CD8-positive, alpha-beta T cell (primary cell): ENCODE measurements at places on chromosomes 12 and 14. TPM values are rescaled to one million over a fixed set of nuclear protein-coding genes. Genes with fewer than 3 reads are reported as not detected.
A peak's percentile ranks its signal among the peaks of the same experiment; 100 is the strongest.

GRCh38 chr12:33439587-33440011 is at the start of gene SYT10:
Gene SYT10, minus strand, starts transcription at chr12:33439819. Its CDS starts 297 bp downstream, at chr12:33439522.
- DNase-seq: no peak

DNA sequence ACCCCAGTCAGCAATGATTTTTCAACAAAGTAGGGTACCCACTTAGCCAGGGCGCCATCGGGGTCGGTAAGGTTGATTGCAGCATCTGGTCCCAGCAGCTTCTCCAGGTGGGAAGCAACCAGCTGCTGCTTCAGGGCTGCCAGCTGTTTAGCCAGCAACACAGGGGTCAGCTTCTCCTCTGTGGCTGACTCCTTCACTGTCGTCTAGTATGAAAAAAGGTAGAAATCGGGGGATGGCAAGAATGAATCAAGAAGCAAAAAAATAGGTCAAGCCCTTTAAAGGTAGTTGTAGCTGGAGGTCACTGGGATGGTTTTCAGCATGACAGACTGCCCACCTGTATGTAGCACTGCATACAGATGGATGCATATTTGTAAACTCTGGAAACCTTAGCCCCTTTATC is 11.6 kb downstream of the MBD6 start:
- DNase-seq: no peak

DNA sequence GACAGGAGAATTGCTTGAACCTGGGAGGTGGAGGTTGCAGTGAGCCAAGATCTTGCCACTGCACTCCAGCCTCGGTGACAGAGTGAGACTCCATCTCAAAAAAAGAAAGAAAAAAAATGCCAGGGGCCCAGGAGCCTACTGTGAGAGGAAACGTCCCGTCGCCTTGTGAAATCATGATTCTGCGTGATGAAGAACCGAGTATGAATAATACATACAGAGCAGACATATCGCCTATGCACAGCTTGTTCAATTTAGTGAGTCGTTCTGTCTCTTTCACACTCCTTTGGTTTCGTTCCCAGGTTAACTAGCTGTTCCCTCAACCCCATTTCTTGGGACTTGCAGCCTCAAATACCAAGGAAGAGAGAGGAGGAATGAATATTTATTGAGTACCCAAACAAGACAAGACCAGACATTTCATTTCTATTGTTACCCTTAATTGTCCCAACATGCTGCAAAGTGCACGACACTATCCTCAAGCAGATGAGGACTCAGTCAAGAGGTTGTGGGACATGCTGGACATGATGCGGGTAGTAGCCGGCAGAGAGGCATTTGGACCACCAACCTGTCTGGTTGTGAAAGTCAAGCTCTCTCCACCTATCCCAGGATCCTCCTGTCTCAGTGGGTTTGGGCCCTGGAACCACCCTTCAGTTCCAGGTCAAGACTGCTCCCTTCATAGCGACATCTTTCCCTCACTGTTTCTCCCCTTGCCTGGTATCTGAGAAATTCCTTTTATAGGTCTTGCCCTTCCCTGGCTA is 8.6 kb upstream of the CD27 start:
- no peak for DNase-seq

- no peak for DNase-seq
Observed at GRCh38 chr12:121330692-121331091, 21.5 kb downstream of the ANAPC5 start.

GRCh38 chr12:96241431-96241830 is 47.3 kb downstream of the ELK3 start:
- DNase-seq: no peak

DNA sequence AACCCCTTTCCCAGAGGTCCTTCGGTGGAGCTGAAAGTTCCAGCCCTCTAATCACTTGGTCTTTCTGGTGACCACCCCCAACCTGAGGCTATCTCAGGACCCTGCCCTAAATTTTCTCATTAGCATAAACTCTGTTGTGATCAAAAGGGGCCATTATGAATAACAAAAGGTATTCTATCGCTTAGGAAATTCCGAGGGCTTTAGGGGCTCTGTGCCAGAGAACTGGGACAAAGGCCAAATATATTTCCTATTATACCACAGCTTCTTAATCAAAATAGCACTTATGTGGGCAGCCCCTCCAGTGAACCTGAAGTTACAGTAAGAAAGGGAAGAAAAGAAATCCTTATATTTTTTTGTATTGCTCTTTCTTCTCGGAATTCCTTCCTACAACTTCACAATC is 125.3 kb upstream of the NPAS3 start:
- DNase-seq: no peak

GRCh38 chr12:6896846-6897435 is 7.7 kb upstream of the LRRC23 start:
- DNase-seq: no peak

DNA sequence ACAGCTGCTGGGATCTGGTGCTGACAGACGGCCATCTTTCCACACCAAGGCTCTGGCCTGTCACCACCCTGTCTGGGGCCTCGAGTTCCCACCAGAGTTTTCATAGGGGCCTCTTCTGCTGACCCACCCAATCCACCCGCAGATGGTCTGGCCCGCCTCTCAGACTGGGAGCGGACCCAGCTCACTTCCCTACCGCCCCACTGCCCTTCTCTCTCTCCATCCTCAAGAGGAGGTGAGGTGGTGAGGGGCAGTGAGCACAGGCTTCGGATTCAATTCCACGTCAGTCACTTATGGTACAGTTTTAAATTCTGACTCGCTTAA is 12.3 kb upstream of the RPS6KL1 start:
- no peak for DNase-seq

- no peak for DNase-seq
Observed at GRCh38 chr12:91356405-91356804, 173.8 kb upstream of the DCN start.

GRCh38 chr14:67360470-67361206 is 510 bp downstream of the EIF2S1 start:
- DNase-seq: no peak

GRCh38 chr12:58487678-58488161 is 432.6 kb downstream of the LRIG3 start:
- no peak for DNase-seq

DNA sequence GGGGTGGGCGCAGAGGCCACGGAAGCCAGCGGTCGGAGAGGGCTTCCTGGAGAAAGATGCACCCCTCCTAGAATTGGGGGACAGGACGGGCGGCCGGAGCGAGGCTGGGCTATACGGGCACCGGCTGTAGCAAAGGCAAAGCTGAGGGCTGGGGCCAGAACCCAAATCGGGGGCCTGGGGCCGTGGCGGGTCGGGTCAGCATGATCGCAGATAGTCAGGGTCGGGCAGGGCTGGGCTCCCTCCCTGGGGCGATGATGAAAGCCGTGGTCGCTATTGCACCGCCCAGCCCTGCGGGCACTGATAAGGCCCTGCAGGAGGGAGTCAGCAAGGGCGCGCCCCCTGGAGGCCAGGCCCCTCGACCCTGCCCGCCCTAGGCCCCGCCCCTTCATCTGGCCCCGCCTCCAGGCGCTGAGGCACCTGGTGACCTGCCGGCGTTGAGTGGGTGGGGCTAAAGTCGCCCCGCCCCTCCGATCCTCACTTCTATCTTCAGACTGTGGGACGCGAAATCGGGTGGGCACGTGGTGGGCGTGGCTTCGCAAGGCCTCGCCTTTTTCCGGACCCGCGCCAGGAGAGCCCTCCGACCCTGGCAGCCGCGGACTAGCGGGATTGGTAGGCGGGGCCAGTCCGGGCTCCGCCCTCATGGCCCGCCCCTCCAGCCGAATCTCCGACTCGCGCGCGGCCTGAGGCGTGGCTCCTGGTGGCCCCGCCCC is 419 bp upstream of the SH2B3 start:
- peak; percentile 98 for DNase-seq

DNA sequence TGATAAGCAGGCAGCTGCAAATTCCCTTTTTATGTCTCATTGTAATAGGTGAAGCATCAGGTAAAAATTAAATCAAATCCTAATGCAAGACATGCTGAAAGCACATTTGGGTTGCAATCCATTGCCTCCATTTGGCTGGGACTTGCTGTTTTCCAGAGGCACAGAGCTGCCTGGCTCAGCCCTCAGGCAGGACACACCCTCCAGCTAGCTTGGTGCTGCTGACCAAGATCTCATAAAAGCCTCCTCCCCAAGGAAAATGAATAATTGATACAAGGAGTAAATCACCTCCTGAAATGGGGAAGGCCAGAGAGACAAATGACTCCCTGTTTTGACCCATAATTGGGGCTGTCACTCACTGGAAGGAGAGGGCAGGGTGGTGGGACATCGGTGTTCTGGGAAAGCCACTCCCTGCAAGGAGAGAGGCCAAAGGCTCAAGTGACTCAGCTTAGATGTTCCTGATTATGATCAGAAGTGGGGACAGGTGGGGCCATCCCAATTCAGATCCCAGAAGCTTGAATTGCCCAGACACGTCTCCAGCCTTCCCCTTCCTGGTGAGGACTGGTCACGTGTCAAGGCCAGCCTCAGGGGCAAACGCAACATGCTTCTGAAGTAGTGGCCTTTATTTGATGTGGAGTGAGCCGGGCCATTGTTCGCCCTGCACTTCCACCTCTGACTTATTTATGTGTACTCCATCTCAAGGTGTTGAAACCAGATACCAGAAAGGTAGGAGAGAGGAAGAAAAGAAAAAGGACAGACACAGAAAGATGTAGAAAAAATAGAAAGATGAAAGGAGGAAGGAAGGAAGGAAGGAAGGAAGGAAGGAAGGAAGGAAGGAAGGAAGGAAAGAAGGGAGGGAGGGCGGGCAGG is 773.7 kb downstream of the BCL11B start:
- DNase-seq: no peak

DNA sequence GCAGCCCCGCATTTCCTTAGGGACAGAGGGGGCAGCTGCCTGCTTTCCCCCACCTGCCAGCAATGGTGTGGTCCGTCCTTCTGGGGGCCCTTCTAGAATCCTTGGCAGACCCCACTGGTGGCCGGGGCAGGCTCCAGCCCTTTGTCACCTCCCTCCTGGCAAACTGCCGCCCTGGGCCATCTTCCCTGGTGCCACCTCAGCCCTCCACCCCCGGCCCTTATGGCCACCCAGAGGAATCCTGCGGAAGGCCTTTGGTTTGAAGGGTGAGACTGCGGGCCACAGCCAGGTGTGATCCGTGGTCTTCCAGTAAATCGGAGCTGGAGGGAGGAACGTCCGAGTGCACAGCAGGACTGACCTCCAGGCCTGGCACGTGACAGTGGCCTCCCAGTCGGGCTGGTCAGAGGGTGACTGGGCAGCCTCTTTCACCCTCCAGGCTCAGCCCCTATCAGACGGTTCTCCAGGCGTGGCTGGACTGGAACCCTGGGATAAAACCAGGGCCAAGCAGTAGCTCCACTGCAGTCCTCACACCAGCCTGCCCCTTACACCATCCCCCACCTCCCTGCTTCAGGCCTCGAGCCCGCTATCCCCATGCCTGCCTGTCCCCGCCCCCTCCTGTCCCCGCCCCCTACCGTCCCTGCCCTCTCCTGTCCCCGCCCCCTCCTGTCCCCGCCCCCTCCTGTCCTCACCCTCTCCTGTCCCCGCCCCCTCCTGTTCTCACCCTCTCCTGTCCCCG is 12.4 kb downstream of the FBRSL1 start:
- DNase-seq: no peak

DNA sequence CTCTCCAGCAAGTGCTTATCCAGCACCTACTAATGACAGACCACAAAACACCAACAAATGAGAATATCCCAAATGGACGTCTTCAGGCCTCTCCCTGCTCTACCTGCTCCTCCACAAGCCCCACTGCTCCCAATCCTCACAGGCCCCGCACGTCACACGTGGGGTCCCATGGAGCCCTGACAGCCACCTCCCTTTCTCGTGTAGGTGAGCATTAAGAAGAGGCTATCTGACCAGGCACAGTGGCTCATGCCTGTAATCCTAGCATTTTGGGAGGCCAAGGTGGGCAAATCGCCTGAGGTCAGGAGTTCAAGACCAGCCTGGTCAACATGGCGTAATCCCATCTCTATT is 5.4 kb downstream of the RIMBP2 start:
- DNase-seq: no peak

GRCh38 chr12:27840229-27840999 is 60.4 kb upstream of the MANSC4 start:
- DNase-seq: no peak

GRCh38 chr12:77362509-77363210 is 297.3 kb upstream of the E2F7 start:
- DNase-seq: no peak

DNA sequence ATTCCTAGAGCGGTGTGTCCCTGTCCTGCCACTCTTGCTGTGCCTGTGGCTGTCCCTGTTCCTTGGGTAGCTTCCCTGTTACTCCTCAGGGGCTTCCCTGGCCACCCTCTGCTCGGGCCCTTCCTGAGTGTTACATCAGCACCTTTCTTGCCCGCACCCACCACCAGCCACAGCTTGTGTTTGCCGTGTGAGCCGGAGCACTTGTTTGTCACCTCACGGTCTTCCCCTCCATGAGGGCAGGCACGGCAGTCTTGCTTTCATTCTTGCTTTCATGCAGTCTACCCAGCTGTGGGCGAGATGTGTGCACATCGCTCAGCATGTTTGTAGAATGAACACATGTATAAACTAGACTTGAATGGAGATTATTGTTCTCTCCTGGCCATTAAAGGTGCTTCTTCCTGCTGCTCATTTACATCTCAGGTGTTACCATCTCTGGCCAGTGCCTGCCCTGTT is 42.0 kb downstream of the TRAF3 start:
- DNase-seq: peak; percentile 58

DNA sequence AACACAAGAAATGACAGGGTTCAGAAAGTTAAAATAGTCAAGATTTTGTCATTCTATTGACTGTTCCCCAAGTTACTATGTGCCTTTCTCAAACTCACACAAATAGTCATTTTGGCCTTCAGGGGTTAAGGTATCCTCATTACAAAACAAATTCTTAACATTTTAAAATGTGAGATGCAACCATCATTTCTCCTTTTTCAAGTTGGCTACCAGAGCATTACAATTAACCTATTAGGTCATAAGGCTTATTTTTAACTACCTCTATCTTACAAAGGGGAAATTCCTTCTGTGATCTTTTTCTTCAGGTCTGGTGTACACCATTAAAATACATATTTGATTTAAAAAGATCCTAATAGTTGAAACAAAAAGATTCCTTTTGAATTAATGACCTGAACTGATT is 61.2 kb downstream of the SLC38A1 start:
- no peak for DNase-seq

GRCh38 chr12:75480469-75480949 is at the start of gene GLIPR1:
Gene GLIPR1, plus strand, starts transcription at chr12:75480755. Its CDS starts 126 bp downstream, at chr12:75480881.
- DNase-seq: peak; percentile 79

- no peak for DNase-seq
Observed at GRCh38 chr12:28331130-28331529, 140.9 kb downstream of the CCDC91 start.

DNA sequence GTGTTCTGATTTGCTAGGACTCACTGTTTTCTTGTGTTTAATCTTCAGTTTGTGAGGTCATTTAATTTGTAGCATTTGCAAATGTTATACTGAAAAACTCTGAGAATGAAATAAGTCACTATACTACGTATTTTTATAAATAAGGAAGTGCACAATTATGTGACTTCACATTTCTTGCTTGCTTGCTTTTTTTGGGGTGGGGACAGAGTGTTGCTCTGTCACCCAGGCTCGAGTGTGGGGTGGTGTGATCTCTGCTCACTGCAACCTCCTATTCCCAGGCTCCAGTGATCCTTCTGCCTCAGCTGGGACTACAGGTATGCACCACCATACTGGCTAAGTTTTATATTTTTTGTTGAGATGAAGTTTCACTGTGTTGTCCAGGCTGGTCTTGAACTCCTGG is 32.7 kb downstream of the RBM25 start:
- no peak for DNase-seq

GRCh38 chr12:116087962-116088361 is 189.5 kb downstream of the MED13L start:
- DNase-seq: no peak

- DNase-seq: no peak
Observed at GRCh38 chr12:24931666-24932405, 17.1 kb downstream of the BCAT1 start.

- DNase-seq: peak; percentile 15
Observed at GRCh38 chr14:65168840-65169239, 66.5 kb upstream of the MAX start.

The MSRB3 gene
- not detected for total RNA-seq

The TRIM9 gene
- 0.57 TPM for total RNA-seq

The YBX3 gene
- total RNA-seq: 257 TPM

The CPM gene
- 0.78 TPM for total RNA-seq
